Type B pancreatic cell (in vitro differentiated cells): ENCODE measurements at places on chromosomes 7 and 10.
A peak's percentile ranks its signal among the peaks of the same experiment; 100 is the strongest.

DNA sequence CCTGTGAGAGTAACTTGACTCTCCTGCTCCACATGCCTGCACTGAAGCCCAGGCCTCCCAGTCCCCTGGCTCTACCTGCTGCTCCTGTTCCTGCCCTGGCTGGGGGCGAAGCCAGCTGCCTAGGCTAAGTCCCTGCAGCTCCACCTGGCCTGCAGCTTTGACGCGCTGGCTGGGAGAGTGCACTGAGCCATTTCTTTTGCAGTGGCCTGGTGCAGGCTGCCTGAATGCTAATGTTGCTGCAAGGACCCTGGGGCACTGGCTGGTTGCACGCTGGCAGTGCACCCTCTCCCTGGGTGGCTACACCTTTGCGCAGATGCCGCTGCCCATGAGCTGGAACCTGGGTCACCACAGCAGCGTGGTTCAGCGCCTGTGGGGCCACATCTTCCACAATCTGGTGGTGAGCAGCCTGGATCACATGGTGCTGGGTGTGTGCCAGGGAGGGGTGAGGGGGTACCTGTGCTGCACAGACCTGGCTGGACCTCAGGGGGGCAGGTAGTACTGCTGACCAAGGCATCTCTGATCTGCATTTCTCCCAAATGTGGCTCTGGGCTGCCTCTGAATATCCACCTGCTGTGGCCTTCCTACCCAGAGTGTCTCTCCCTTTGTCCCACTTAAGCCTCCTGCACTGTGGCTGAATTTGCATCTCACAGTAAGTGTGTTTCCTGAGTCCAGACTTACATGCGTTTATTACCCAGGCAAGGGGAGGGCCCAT, 20.0 kb downstream of the IMPDH1 start:
- no peak for DNase-seq
- no peak overlapping the region for H3K27ac ChIP-seq
- no peaks in the 10 kb centered on the region for H3K36me3 ChIP-seq
- H3K4me1 ChIP-seq: peaks cover 7% of the 10 kb centered on the region
- peaks cover 3% of the 10 kb centered on the region for H3K27me3 ChIP-seq
- H3K4me3 ChIP-seq: no peak overlapping the region

DNA sequence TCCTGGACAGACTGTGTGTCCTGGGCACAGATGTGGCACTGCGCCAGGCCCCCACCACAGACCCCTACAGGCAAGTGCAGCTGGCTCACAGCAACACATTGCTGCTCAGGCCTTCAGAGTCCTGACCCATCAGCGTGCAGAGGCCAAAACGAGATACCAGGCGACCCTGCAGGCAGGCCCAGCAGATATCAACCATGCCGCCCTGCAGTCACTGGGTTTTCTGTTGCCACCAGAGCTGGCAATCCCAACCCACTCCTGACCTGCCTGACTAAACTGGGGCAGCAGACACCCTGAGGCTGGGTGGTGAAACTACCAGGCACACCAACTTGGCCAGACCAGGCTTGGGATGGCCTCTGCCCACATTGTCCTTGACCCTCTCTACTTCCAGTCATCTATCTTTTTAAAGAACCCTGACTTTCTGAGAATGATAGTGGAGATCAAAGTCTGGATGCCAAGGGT, 20.3 kb downstream of the ZCCHC24 start:
- H3K4me1 ChIP-seq: peaks cover 24% of the 10 kb centered on the region
- no peak overlapping the region for H3K27ac ChIP-seq
- H3K4me3 ChIP-seq: no peak overlapping the region

- H3K27ac ChIP-seq: no peak overlapping the region
- H3K4me3 ChIP-seq: no peak overlapping the region
- H3K4me1 ChIP-seq: no peaks in the 10 kb centered on the region
- peaks cover 12% of the 10 kb centered on the region for H3K27me3 ChIP-seq
These were observed 250.9 kb upstream of the SORCS1 start for GRCh38 chr10:107415446-107415845.

- peaks cover 26% of the 10 kb centered on the region for H3K4me1 ChIP-seq
- H3K27me3 ChIP-seq: no peaks in the 10 kb centered on the region
- peak overlapping the region; percentile 60 for H3K4me3 ChIP-seq
- no peak for DNase-seq
- H3K27ac ChIP-seq: peak overlapping the region; percentile 20
These were observed 121.8 kb downstream of the CD36 start for GRCh38 chr7:80760292-80760691.

- no peak overlapping the region for H3K4me3 ChIP-seq
- peak; percentile 86 for DNase-seq
- H3K4me1 ChIP-seq: peaks cover 6% of the 10 kb centered on the region
- peaks cover 38% of the 10 kb centered on the region for H3K27me3 ChIP-seq
- no peak overlapping the region for H3K27ac ChIP-seq
These were observed 25.8 kb upstream of the PPP2R2D start for GRCh38 chr10:131874991-131875451.

- no peaks in the 10 kb centered on the region for H3K36me3 ChIP-seq
- H3K27ac ChIP-seq: no peak overlapping the region
- H3K4me3 ChIP-seq: no peak overlapping the region
- DNase-seq: no peak
- peaks cover 5% of the 10 kb centered on the region for H3K4me1 ChIP-seq
These were observed 140.0 kb downstream of the CHCHD3 start for GRCh38 chr7:132941905-132942304.

DNA sequence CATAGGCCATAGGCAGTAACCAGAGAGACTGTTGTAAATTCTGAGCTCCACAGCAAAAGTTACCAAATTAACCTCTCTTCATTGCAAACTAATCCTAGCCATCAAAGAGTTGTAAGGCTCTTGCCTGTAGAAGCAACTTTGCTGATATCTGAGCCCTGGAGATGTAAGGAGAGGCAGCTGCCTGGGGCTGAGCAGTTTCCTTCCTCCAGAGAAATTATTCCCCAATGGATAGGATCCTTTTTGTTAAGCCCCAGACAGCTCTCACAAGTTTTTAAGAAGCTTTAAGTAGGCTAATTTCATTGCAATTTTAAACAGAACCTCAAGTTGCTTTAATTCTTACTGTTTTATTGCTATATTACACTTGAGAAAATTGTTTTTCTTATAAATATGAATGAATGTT, 211.1 kb downstream of the GALNT17 start:
- no peaks in the 10 kb centered on the region for H3K27me3 ChIP-seq
- H3K4me1 ChIP-seq: peaks cover 7% of the 10 kb centered on the region
- no peaks in the 10 kb centered on the region for H3K36me3 ChIP-seq
- DNase-seq: no peak
- no peak overlapping the region for H3K4me3 ChIP-seq

- DNase-seq: no peak
- H3K27me3 ChIP-seq: no peaks in the 10 kb centered on the region
- no peaks in the 10 kb centered on the region for H3K4me1 ChIP-seq
- H3K4me3 ChIP-seq: no peak overlapping the region
These were observed 186.8 kb downstream of the USP6NL start for GRCh38 chr10:11424456-11425295.

GRCh38 chr7:68752485-68753178, 845.6 kb upstream of the AUTS2 start:
- no peaks in the 10 kb centered on the region for H3K36me3 ChIP-seq
- H3K4me1 ChIP-seq: peaks cover 9% of the 10 kb centered on the region
- no peak for DNase-seq
- no peaks in the 10 kb centered on the region for H3K27me3 ChIP-seq
- no peak overlapping the region for H3K4me3 ChIP-seq

GRCh38 chr7:151645311-151645710, 125.6 kb upstream of the RHEB start:
- H3K4me3 ChIP-seq: no peak overlapping the region
- peaks cover 3% of the 10 kb centered on the region for H3K27me3 ChIP-seq
- no peaks in the 10 kb centered on the region for H3K4me1 ChIP-seq
- no peaks in the 10 kb centered on the region for H3K36me3 ChIP-seq
- DNase-seq: no peak
- no peak overlapping the region for H3K27ac ChIP-seq

- peak; percentile 65 for DNase-seq
- no peaks in the 10 kb centered on the region for H3K27me3 ChIP-seq
- no peak overlapping the region for H3K27ac ChIP-seq
- H3K4me3 ChIP-seq: no peak overlapping the region
These were observed 63.6 kb downstream of the ZRANB1 start for GRCh38 chr10:125005312-125006187.

GRCh38 chr7:102072636-102073209, 213.9 kb upstream of the SH2B2 start:
- H3K4me3 ChIP-seq: no peak overlapping the region
- H3K27ac ChIP-seq: no peak overlapping the region
- DNase-seq: no peak
- H3K27me3 ChIP-seq: no peaks in the 10 kb centered on the region
- peaks cover 39% of the 10 kb centered on the region for H3K36me3 ChIP-seq

GRCh38 chr7:6640246-6640721, 3.2 kb downstream of the ZNF316 start:
- peaks cover 14% of the 10 kb centered on the region for H3K36me3 ChIP-seq
- no peaks in the 10 kb centered on the region for H3K27me3 ChIP-seq
- peak overlapping the region; percentile 74 for H3K4me3 ChIP-seq
- peak overlapping the region; percentile 58 for H3K27ac ChIP-seq
- DNase-seq: no peak

GRCh38 chr10:76643511-76643911, 994.1 kb downstream of the KCNMA1 start:
- no peak overlapping the region for H3K27ac ChIP-seq
- peaks cover 53% of the 10 kb centered on the region for H3K27me3 ChIP-seq
- no peak overlapping the region for H3K4me3 ChIP-seq
- peaks cover 28% of the 10 kb centered on the region for H3K4me1 ChIP-seq

- no peak overlapping the region for H3K4me3 ChIP-seq
- H3K36me3 ChIP-seq: no peaks in the 10 kb centered on the region
- H3K27me3 ChIP-seq: peaks cover 40% of the 10 kb centered on the region
- no peak overlapping the region for H3K27ac ChIP-seq
- H3K4me1 ChIP-seq: peaks cover 6% of the 10 kb centered on the region
These were observed 23.2 kb upstream of the ZNF32 start for GRCh38 chr10:43671659-43672531.
